ENCODE measurements at places on chromosomes 2 and 18. TPM values are rescaled to one million over a fixed set of nuclear protein-coding genes. Genes with fewer than 3 reads are reported as not detected.
A peak's percentile ranks its signal among the peaks of the same experiment; 100 is the strongest.

Gene CDKL4
- total RNA-seq = 0.63 TPM

Gene MAP3K19
- not detected for total RNA-seq

DNA sequence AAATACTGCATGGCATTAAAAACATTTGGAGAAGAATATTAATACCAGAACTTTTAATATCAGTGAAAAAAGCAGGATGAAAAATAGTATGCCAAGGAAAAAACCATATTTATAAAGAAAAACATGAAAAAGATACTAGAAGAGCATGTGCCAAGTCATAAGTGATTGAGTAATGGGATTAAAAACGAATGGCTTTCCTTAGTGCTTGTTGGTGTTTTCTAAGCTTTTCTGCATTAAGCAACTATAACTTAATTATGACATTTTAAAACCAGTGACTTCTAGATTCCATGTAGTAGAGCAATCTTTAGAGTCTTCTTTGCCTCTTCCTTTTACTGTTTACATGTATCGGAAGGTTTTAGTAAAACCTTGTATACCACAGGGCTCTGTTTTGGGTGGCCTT lies 6.6 kb downstream of the MAPRE3 start:
- no peak for DNase-seq

GRCh38 chr2:64804651-64805050 lies 150.9 kb upstream of the SERTAD2 start:
- DNase-seq = no peak

DNA sequence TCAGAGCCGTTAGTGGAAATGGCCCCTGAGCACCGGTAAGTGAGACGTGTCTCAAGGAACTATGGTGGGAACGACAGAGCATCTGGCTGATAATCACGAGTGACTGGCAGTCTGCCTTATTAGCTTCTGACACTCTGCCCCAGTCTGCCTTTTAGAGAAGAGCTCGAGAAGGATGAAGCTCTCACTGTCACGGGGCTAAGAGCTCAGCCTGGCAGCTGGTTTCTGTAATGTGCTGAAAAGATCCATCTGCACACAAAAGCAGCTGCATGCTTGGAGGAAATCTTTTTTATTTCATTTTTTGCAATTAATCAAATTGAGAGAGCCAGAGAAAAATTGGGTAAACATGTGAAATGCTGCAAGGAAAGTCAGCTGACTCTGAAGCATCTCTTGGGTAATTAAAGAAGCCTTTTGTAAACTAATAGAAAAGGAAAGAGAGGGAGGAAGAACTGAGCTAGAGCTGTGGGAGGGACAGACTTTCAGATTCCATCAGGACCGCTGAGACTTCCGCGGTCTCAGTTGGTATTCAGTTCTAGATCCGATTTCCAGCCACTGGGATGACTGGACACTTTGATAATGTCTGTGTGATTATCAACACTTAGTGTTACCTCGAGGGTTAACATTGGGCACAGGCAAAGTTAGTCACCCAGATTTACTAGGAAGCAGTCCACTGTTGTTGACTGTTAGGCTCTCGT lies 24.4 kb downstream of the MBP start:
- DNase-seq = peak; percentile 59

GRCh38 chr2:237026981-237027711 lies 58.5 kb upstream of the COPS8 start:
- DNase-seq = peak; percentile 35

GRCh38 chr2:6671913-6672312 lies 193.8 kb downstream of the CMPK2 start:
- no peak for DNase-seq

DNA sequence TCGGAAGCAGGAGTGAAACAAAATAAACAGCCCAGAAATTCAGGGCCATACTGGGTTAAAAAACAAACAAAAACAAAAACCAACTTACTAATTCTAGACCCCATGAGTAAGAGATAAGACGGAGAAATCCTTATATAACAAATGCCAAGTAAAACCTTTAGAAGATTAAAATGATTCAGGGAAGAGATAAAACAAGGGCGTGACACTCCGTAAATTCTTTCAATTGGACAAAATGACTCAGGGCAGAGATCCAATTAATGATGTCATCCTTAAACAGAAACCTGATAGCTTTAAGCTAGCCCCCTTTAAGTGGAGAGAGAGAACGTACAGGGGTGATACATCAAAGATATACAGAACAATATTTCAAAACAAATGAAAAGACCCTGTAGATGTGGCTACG lies 317.4 kb downstream of the NBAS start:
- DNase-seq = no peak

Data from B cell (primary cell).